EL (cell line): ENCODE measurements at places on chromosomes 11 and 22.

- DNase-seq, result peak; percentile 54
Observed at GRCh38 chr11:3161309-3161708, 3.8 kb downstream of the OSBPL5 start.

- DNase-seq, result peak; percentile 65
Observed at GRCh38 chr22:45831394-45831793, 145.6 kb downstream of the WNT7B start.

DNA sequence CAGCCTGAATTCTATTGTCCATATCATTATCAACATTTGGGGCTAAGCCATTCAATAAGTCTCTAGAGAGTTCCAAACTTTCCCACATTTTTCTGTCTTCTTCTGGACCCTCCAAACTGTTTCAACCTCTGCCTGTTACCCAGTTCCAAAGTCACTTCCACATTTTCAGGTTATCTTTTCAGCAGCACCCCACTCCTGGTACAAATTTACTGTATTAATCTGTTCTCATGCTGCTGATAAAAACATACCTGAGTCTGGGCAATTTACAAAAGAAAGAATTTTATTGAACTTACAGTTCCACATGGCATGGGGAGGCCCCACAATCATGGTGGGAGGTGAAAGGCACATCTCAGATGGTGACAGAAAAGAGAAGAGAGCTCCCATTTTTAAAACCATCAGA lies 5.8 kb downstream of the OR5AK2 start:
- no peak for DNase-seq

DNA sequence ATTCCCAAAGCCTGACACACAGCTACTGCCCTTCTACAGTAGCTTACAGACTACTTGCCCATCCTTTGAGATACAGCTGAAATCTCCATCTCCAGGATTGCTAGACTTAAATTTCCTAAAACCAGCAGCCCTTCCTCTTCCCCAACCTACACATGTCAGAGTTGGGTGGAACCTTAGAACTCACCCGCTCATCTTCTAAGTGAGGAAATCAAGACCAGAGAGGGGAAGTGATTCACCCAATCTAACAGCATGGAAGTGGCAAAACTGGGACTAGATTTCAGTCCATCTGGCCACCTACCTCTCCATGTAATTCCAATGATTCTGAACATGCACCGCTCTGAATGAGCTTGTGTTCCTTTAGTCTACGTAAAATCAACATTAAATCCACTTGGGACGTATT lies 1.0 kb upstream of the TMEM86A start:
- DNase-seq, result peak; percentile 22

DNA sequence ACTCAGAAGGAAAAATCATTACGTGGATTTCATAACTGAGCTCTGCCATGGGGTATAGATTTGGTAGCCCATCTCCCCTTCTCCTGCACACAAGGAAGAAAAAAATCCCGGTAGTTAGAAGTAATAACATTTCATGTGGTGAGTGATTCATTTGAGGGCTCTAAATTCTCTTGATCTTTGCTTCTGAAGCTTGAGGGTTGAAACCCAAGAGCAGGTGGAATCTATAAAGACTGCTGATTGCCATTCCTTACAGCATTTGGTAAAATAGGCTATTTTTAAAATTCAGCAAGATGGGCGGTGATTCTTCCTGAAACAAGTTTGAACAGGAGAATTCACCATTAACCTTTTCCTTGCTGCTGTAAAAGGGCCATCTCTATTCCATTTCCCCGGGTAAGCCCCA lies 266.1 kb downstream of the CADM1 start:
- no peak for DNase-seq
